ENCODE measurements at places on chromosomes 16 and 17.

- DNase-seq, result no peak
These were observed 1.9 kb downstream of the NOD2 start for GRCh38 chr16:50695017-50696000.

- DNase-seq, result no peak
These were observed 11.0 kb downstream of the C16orf54 start for GRCh38 chr16:29734786-29735185.

DNA sequence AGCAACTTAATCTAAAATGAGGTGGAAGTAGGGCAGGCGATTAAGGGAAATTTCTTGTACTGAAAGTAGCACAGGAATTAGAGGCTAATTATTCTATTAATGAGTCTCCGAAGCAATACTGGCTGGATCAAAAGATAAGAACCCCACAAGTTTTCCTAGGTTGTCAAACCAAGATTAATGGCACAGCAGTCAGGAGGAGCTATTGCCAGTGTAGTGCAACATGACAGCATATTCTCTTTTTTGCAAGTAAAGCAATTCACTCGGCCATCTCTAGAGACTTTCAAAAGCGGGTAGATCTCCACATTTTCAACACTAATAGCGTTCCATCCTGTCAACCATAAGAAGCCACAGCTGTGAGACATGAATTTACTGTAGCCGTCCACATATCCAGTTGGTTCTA lies 81.2 kb downstream of the CYB561 start:
- DNase-seq, result no peak

DNA sequence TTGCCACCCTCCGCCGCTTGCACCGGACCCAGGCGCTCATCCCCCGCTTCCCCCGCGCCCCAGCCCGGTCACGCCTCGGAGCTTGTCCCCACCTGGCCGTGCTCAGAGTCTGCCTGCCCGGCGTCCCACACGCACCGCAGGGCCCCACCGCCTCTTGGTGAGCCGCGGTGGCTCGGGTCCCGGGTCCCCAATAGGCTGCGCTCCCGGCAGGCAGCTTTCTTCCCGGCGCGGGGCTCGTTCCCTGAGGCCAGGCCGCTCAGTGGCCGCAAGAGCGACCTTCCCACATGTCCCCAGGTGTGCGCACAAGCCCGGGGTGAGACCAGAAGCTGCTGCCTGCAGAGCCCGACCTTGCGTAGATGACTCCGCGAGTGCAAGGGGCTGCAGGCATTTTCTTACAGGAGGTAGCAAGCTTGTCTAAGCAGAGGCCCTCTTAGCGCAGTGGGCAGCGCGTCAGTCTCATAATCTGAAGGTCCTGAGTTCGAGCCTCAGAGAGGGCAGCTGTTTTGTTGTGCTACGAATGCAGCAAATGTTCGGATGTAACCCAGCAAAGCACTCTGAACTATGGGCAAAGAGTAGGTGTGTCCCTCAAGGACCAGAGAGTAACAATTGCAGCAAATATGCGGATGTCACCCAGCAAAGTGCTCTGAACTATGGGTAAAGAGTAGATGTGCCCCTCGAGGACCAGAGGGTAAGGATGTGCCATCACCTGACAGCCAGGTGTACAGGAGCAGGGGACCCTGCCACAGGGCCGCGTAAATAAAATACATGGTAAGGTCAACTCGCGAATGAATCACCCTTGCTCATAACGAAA lies 15.6 kb downstream of the TLE7 start:
- no peak for DNase-seq

DNA sequence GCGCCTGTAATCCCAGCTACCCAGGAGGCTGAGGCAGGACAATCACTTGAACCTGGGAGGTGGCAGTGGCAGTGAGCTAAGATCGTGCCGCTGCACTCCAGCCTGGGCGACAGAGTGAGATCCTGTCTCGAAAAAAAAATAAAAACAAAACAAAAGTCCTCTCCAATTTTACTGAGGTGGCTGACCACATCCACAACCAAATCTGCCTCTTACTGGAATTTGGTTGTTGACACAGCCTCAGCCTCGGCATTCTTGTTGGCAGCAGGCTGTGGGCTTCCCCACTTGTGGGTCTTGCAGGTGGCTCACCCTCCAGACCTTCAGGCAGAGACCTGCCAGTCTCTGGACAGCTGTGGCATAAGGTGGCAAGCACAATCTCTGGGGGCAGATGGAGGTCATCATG lies 15.6 kb downstream of the B4GALNT2 start:
- DNase-seq, result no peak

DNA sequence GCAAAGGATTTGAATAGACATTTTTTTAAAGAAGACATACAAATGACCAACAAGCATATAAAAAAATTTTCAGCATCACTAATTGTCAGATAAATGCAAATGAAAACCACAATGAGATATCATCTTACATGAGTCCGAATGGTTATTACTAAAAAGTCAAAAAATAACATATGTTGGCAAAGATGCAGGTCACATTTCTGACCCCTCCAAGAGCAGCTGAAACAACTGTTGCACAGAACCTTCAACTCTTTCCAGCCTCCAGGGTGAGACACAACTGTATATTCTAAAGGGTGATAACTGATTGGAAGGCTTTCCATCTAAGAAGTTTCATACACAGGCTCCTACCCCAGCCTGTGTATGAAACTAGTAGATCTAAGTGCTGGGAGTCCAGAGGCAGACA lies 51.9 kb downstream of the SLFN5 start:
- no peak for DNase-seq

DNA sequence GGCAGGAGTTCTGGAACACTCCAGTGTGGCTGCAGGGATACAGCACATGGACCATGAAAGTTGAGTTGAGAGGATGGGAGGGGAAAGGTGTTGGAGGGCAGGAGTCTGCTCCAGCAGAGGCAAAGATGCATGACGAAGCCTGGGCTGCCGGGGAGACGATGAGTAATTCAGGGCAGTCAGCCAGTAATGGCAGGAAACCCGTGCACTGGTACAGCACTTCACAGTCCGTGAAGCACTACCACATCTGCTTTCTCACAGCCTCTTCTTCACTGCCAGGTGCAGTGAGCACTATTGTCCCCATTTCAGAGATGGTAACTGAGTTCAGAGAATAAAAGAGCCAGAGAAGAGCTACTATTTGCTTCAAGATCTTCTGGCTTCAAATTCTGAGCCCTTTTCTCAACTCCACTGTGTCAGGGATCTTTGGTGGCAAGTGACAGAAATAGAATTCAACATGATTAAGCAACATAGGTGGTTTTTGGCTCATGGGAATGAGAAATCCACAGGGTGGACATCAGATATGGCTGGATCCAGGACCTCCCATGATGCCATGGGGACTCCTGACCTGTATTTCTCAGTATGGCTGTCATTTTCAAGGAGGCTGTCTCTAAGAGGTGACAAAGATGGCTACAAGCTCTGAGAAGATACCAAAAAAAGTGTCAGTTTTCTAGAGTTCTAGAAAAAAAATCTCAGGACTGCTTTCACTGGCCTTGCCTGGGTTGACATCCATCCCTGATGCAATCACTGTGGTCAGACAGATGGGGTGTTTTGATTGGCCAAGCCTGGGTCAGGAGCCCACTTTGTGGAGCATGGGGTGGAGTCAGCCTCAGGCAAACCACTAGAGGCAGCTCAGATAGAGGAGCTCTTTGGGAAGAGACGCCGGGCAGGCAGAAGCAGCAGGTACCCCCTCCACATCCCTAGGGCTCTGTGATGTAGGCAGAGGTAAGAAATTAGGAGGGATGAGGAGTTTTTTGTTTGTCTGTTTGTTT lies 24.7 kb downstream of the IL21R start:
- DNase-seq, result peak; percentile 64

- no peak for DNase-seq
These were observed 108.5 kb downstream of the NLK start for GRCh38 chr17:28151001-28151400.

GRCh38 chr17:56260376-56261002 lies 107.2 kb downstream of the ANKFN1 start:
- DNase-seq, result no peak

DNA sequence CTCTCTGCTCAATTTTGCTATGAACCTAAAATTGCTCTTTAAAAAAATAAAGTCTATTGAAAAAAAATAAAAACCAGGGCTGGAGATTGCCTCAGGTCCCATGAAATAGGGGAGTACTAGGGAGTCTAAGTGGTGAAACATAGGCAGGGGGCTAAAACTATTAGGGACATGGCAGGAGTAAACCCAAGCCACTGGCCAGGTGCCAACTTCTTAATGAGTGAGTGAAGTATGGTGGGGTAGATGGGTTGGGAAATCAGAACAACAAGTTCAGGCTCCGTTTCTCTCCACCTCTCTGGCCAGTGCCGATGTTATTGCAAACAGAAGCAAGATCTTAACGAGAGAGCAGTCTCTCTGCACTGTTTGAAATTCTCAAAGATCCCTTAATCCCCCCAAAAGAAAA lies 322.4 kb upstream of the CDH5 start:
- DNase-seq, result no peak

GRCh38 chr17:31854672-31855071 lies 4.4 kb downstream of the COPRS start:
- no peak for DNase-seq

- no peak for DNase-seq
These were observed 8.6 kb upstream of the ACSF3 start for GRCh38 chr16:89084814-89085612.

DNA sequence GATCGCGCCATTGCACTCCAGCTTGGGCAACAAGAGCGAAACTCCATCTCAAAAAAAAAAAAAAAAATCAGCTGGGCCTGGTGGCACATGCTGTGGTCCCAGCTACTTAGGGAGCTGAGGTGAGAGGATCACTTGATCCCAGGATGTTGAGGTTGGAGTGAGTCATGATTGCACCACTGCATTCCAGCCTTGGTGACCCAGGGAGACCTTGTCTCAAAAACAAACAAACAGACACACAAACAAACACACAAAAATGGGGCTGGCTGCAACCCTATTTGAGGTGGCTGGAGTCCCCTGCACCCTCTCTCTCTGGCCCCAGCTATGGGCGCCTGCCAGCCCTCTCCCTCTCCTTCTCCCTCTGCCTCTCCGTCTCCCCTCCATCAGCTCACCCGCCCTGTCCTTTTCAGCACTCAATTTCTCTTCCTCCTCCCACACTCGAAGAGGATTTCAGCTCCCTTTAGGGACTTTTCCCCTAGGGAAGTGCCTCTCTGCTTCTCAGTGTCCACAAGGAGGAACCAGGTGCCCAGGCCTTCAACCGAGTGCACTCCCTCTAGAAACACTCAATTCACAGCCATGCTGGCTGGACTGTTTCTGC lies 17.5 kb upstream of the TFAP4 start:
- no peak for DNase-seq

DNA sequence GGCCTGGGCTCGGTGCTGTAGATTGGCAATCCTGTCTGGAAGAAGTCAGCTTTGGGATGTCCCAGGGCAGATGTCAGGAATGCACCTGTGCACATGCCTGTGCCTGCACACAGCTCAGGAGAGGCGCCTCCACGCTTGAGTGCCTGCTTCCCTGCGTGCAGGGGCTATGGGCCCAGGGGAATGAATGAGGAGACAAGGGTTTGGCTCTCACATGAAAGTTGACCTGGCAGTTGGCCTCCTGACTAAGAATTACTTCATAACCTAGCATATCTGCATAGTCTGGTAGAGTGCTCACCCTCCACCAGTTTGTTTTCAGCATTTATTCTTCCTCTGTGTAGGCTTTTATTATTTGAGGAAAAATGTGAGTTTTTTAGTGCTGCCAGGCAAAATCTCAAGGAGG lies 50.0 kb downstream of the PLD6 start:
- no peak for DNase-seq

DNA sequence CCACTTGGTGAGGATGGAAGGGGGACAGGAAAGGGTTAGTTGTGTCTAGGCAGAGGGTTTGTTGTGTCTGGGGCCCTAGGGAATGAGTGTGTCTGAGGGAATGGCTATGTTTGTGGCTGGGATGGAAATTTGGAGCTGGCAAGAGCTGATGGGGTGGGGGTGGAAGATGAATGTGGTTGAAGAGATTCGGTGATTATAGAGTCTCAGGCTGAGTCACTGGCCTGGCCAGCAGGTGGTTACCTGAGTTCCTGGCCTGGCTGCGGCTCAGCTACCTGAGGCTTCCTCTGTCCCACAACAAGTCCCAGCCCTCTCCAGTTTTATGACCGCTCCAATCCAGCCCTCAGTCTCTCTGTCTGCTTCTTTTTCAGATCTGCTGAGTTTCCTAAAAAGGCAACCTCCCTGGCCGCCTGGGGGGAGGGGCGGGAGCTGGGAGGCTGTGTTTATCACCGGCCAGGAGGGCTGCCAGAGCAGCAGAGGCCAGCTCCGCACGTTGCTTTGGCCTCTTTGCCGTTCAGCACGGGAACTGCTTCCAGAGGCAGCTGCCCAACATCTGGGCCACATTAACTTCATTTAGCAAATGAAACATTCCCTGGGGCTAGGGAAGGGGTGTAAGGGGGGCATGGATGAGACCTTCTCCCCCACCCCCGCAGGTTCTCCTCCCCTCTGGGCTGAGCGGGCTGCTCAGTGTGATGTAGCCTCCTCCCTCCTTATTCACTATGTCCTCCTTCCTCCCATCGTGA lies 21.8 kb downstream of the ITGB3 start:
- DNase-seq, result no peak

GRCh38 chr17:72691017-72691416 lies 401.5 kb downstream of the SLC39A11 start:
- no peak for DNase-seq

GRCh38 chr17:78058001-78058400 lies 70.6 kb downstream of the TMC6 start:
- DNase-seq, result no peak

DNA sequence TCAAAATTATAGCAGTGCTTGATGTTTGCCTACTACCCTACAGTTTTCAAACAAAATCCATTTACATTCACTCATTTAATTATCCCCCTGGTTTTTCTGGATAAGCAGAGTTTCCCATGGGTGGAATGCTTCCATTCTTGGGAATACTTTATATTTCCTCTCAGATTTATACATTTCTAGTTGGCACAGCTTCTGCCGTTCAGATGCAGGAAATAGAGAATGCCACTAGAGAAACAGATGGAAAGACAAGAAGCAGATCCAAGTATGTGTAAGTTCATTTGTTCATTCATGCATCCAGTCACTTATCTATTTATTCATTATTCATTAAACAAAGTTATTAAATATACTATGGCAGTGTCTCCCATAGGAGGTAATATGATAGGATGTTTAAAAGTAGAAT lies 65.0 kb upstream of the CACNG5 start:
- no peak for DNase-seq

DNA sequence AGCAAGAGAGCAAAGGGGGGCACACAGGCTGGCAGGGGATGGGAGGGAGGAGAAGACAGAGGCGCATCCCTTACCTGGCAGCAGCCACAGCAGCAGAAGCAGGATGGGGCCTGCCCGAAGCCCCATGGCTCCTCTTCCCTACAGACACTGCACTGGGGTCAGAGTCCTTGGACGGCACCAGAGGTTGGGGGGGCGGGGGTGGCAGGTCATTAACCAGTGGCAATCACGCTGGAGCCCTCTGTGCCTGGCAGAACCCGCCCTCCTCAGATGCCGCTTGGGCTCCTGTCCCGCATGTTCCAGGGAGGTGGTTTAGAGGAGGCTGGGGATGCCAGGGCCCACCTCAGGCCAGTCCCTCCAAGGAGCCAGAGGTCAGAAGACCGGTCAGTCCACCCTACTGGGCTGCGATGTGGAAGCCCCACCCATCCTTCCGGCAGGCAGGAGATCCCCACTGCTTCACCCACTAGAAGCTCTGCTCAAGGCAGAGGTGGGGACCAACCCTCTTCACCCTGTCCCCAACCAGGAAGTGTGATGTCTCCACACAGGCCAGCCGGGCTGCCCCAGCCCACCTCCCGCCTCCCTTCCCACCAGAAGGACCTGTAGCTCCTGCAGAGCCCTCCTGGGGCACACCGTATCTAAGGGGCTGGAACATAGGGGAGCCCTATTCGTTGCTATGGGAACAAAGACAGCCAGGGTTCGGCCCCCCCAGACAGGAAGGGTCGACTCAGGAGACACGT lies 11.7 kb downstream of the ZG16B start:
- DNase-seq, result no peak

- no peak for DNase-seq
These were observed 61.2 kb downstream of the MPHOSPH6 start for GRCh38 chr16:82108774-82109173.

Measured in activated CD4-positive, CD25-positive, alpha-beta regulatory T cell treated with anti-CD3 and anti-CD28 coated beads, Interleukin-2, amount 50 U/mL, for 72 hours (primary cell).